ENCODE measurements at places on chromosomes 11 and 22.
A peak's percentile ranks its signal among the peaks of the same experiment; 100 is the strongest.

DNA sequence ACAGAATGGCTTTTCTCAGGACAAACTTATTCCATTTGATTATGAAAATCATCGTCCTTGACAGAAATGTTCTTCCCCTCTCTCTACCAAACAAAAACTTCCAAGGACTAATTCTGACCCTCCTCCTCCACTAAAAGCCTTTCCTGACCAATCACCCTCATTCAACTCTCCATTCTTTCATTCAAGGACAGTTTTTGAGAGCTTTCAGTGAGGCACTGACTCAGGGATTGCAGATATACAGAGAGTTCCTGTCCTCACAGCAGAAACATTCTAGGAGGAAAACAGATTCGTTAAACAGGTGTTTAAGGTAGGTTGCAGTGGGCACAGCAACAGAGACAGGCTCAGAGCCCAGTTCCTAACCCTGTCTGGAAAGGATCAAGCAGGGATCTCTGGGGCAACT, 41.5 kb downstream of the OR4D9 start:
- DNase-seq = no peak

- no peak for DNase-seq
Measured at GRCh38 chr11:117827521-117828511, 3.3 kb upstream of the FXYD2 start.

- DNase-seq = peak; percentile 2
Measured at GRCh38 chr11:130580891-130581492, 132.5 kb downstream of the ADAMTS15 start.

GRCh38 chr11:128734832-128735224, 41.0 kb downstream of the FLI1 start:
- DNase-seq = no peak

DNA sequence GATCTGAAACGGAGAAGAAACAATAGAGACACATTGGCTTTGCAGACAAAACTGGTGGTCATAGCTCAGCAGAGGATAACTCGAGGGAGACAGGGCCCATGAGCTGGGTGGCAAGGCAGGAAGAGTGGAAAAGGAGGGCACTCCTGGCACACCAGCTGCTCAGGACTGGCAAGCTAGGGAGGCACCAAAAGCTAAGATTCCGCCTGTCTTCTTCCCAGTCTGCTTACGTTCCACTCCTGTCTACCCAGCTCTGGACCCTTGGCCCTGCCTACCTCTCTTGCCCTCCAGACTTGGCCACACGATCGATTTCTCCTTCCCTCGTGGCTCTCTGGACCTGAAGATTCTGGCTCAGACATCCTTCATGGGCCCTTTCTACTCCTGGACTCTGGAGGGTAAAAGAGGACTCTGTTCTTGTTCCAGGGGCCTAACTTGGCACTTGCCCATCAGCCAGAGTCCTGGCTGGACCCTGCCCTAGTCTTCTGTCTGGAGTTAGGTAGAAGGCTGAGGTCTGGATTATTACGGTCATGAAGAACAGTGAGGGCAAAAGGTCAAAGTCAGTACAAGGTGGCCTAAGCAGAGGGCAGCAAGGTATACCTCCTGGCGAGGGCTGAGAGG, 115.2 kb upstream of the PITPNB start:
- DNase-seq = no peak
